ENCODE measurements at places on chromosomes 5 and 9.
A peak's percentile ranks its signal among the peaks of the same experiment; 100 is the strongest.

- peak; percentile 85 for DNase-seq
These were observed 114.0 kb downstream of the NSG2 start for GRCh38 chr5:174159327-174160114.

- DNase-seq: peak; percentile 39
These were observed 64.3 kb upstream of the PTCH1 start for GRCh38 chr9:95580812-95581761.

DNA sequence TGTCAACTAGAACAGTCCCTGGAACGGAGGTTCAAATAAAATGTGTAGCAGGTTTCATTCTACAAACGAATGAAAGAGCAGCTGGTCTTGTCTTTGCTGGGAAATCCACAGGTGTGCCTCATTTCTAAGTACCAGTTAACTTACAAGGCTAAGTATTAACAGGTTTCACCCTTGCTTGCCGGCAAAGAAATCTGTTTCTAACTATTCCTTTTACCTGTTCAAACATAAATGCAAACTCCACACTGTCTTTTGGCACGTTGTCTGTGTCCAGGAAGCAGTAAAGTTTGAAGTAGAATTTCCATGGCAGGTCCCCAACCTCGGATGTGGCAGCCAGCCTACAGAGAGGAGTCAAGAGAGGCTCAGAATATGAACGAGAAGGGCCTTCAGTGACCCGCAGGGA is 54.4 kb upstream of the RETREG1 start:
- DNase-seq: no peak

DNA sequence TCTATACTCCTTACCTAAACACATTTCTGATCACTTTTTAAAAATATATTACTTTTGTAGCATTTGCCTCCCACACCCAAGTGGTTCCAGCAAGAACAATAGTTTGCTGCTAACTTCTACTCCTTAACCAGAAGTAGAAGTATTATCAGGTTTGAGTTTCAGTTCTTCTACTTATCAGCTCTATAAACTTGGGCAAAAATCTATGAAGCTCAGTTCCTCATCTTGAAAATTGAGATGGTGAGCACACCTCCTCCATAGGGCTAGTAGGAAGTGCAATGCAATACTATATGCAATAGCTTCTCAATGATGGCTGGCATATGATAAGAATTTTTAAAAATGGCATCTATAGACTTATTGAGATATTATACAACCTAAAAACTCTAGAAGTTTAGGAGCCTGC is 283.7 kb downstream of the TLR4 start:
- no peak for DNase-seq
